ENCODE measurements at places on chromosomes 2 and 18. TPM values are rescaled to one million over a fixed set of nuclear protein-coding genes. Genes with fewer than 3 reads are reported as not detected.

Gene MOGAT1
- total RNA-seq, result not detected

- DNase-seq, result no peak
These were observed 74.1 kb downstream of the SCG2 start for GRCh38 chr2:223528036-223528435.

Gene DUSP28
- 2.4 TPM for total RNA-seq

DNA sequence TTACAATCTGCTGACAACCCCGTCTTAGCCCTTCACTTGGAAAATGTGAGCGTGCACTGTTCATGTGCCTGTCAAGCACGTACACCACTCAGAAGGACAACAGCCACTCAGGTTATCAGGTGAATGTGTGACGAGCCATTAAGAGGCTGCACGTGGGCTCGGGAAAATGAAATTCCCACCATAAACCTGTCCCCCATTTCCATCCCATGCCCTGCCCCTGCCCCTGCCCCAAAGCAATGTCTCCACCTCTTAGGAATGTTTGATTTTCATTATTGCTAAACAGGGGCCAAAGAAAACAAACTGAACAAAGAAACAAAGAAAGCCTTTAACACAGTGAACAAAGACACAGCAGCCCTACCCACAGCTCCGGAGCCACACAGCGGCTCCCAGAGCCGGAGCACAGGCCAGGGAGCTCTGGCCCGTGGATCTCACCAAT, 90.5 kb downstream of the TMEM18 start:
- DNase-seq, result no peak

GRCh38 chr18:12456441-12456840, 48.7 kb downstream of the PRELID3A start:
- no peak for DNase-seq

- DNase-seq, result no peak
These were observed 321.4 kb upstream of the EPHA4 start for GRCh38 chr2:221893501-221893900.

- DNase-seq, result no peak
These were observed 73.1 kb downstream of the MBD2 start for GRCh38 chr18:54151376-54151775.

Data from left lung (tissue), 14 donors.